Skeletal muscle cell (primary cell): ENCODE measurements at places on chromosomes 2 and 18.

GRCh38 chr18:54229421-54230059, 5.1 kb upstream of the MBD2 start:
- no peak for DNase-seq

- DNase-seq: peak; percentile 56
These were observed 287.5 kb downstream of the TCF4 start for GRCh38 chr18:55300421-55300935.

DNA sequence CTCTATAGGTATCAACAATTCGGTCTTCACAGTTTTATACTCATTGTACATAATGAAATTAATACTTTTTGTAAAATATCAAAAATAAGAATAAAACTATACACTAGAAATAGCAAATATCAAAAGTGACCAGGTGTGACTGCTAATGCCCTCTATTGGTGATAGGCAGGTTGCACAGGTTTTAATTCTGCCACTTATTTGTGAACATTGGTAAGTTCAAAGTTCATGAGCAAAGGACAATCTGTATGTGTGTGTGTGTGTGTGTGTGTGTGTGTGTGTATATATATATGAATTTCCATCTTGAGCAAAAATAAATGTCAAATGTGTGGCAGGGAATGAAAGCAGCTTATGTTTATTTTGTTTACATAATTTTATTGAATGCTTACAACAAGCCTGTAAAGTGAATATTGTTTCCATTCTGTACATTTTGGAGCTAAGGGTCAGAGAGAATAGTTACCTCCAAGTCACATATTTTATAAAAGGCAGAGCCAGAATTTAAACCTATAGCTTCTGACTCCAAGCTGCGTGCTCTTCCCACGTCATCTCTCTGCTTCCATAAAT, 537.4 kb downstream of the CPS1 start:
- no peak for DNase-seq

DNA sequence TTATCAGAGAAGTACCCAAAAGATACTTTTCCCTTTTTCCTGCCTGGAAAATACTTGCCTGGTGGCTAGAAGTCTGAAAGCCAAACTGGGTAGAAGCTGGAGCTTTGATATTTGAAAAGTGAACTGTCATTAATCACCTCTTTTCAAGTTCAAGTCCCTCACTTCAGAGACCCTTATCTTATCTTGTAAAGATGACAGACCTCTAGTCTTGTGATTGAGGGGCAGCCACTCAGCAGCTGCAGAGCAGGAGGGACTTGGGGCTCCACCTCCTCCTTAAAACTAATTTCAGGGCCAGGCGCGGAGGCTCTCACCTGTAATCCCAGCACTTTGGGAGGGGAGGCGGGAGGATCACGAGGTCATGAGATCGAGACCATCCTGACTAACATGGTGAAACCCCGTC, 64.2 kb upstream of the CDCA7 start:
- DNase-seq: no peak

- no peak for DNase-seq
These were observed 93.4 kb downstream of the PPP1R1C start for GRCh38 chr2:182078988-182079602.

GRCh38 chr2:75416420-75417342, 144.1 kb downstream of the EVA1A start:
- no peak for DNase-seq

GRCh38 chr18:78955051-78955450, 24.6 kb upstream of the SALL3 start:
- DNase-seq: no peak

DNA sequence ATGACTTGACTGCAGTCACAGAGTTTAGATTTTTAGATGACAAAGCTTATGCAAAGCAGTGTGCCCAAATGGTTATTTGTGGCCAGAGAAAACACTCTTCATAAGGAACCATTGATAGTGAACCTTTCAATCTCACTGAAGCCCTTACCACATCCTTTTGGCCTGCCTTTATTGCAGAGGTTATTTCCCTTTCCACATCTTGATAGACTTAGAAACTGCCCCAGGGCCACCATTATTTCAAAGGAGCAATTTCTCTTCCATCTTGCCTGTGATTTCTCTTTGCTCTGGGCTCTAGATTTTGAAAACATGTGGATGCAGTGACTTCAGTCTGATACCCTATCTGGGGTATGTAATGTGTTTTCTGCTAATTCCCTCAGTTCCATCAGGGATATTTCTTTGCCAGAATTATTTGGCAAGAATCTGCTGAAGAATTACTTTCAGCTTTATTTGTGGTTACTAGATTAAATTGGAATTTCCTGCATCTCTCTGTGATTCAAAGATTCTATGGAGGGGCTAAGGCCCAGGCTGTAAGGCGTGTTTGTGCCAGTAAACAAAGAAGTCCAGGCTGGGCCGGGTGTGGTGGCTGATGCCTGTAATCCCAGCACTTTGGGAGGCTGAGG, 51.0 kb downstream of the MOGAT1 start:
- DNase-seq: peak; percentile 47

- DNase-seq: no peak
These were observed 24.5 kb upstream of the MYO1B start for GRCh38 chr2:191220671-191221070.

- peak; percentile 36 for DNase-seq
These were observed 1.2 kb upstream of the HES6 start for GRCh38 chr2:238240757-238241711.

- DNase-seq: peak; percentile 73
These were observed 148.7 kb upstream of the SLC1A4 start for GRCh38 chr2:64840426-64840881.

DNA sequence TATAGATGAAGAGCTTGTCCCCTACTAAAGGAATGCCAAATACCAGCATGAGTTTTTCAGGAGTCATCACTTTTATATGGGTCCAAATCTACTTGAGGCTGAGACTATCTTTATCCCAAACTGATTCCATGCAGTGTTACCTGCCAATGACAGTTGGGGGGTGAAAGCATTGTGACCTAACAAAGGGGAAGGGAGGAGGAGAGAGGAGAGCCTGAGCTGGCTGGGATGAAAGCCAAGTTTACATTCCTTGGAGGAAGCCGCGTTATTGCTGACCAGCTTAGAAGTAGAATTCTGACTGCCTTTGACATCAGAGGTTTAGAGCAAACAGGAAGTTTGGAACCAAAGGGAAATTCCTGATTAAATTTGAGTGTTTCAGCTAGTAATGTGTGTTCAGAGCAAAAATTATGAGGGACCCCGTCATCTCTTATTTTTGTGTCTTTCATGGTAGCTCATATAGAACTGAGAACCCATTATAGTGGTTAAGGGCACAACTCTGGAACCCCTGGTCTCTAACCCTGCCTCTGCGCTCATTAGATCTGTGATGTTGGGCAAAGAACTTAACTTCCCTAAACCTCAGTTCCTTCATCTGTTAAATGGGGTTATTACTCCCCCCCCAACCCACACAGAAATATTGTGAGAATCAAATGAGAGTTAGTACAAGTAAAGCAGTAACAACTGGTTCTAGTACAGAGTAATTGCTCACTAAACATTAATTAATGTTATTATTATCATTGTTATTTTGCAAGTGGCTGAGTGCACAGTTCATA, 199.3 kb upstream of the EPAS1 start:
- peak; percentile 93 for DNase-seq

- DNase-seq: no peak
These were observed 785 bp downstream of the CLASP1 start for GRCh38 chr2:121648206-121649148.

- DNase-seq: no peak
These were observed 65.0 kb downstream of the NYAP2 start for GRCh38 chr2:225464346-225465025.

DNA sequence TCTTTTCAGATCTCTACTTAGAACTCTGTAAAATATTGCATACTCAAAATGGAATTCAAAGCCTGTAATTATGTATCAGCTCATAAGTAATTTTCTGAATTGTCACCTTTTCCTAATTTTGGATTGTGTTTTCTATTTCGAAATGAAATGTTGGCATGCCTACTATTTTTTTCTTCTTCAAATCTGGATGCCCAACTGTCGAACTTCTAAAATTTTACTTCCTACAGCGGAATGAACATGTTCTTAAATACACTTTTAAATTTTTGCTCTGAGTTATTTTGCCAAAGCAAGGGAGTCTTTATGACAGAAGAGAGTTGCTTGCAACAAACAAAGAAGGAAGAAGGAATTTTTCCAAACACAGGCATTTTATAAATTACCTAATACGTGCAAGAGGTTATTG, 336.0 kb downstream of the ADCYAP1 start:
- DNase-seq: no peak

DNA sequence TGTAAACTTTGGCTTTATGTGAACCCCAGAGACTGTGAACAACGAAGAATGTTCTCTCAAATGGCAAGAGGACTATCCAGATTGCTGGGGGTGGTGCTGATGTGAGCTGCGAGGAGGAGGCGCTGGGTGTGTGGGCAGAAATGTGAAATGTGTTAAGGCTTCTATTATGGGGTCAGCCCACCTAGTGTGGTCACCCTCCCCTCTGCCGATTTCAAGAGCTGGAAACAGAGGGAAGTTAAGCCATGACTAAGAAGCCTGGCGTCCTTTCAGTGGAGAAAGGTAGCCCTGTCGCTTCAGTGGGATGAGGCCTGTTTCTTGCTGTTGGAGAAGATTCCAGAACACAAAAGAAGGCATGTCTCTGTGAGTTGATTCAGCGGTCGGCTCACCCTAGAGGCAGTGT, 89.0 kb upstream of the KCTD1 start:
- DNase-seq: no peak

DNA sequence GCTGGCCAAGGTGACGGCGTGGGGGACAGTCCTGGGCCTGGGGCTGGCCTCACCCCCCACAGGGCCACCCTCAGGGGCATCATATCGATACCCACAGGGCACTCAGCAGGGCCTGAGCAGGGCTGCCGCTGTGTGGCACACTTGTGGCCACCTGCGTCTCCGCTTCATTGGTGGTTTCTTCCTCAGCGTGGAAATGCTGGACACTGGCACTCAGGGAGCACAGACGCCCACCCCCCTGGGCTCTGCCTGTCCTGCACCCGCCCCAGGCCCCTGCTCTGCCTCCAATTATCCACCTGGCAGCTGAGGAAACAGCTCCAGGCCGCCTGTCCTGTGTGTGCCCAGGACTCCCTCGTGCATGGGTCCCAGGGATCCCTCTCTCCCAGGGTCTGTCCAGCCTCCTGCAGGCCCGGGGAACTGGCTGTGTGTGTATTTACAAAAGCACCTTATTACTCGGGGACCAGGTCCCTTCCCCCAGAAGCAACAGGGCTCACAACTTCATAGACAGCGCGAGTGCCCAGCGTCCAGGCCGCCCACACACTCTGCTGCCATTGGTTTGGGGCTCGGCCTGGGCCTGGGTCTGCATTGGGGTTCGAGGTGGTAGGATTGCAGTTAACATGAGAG, 13.1 kb downstream of the CROCC2 start:
- DNase-seq: no peak

DNA sequence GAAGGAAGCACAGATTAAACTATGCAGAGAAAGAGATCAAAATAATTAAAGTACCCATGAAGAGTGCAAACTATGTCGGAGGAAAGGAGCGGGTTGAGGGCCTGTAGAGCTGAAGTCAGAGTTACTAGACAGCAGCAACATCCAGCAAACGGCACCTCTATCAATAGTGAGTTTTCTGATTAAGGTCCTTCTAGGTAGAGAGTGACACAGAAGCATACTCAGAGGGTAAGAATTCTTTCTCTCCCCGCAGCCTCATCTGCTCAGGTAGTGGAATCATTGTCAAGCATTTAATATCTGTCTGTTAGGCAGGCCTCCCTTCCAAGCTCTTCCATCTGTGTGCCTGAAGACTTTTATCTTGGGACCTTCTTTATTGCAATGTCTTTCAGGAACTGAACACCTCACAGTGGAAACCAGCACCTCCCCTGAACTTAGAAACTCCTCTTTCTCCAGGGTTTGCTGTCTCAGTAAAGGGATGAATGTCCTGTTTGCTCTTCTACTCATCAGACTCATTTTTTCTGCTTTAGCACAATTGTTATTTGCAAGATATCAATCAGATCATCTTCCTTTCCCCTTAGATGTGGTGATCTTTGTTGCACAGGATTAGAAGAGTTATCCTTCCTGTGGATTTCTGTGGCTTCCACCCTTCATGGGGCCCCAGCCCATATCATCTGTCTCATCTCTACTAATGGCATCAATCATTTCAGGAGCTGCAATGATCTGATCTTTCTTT, 28.8 kb downstream of the SP140 start:
- no peak for DNase-seq

GRCh38 chr2:187552381-187552780, 1.9 kb downstream of the TFPI start:
- no peak for DNase-seq

- DNase-seq: no peak
These were observed 137.5 kb downstream of the TPO start for GRCh38 chr2:1550658-1551316.

- no peak for DNase-seq
These were observed 1296.0 kb upstream of the ZEB2 start for GRCh38 chr2:145815933-145816332.

GRCh38 chr18:76613053-76613754, 118.2 kb upstream of the ZNF516 start:
- DNase-seq: no peak

DNA sequence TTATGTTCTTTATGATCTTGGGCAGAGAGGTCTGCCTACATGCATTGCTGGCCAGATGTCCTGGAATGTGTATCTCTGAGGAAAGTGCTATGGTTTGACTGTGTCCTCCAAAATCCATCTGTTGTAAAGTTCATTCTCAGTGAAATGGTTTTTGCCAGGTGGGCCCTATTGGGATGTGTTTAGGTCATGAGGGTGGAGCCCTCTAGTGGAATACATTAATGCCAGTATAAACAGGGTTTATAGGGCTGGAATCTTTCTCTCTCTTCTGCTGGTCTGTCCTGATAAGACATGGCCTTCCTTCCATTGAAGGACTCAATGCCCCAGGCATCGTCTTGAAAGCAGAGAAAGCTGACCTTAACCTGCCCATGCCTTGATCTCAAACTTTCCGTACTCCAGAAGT, 258.5 kb downstream of the RPIA start:
- DNase-seq: no peak
